NCI-H2081 treated with DMSO at 0.1 percent for 48 hours (cell line): ENCODE measurements at places on chromosomes 11 and 22.

- DNase-seq = no peak
Measured at GRCh38 chr11:71991494-71991893, 7.2 kb upstream of the IL18BP start.

GRCh38 chr11:94525546-94526324 is 13.5 kb downstream of the C11orf97 start:
- DNase-seq = no peak

- no peak for DNase-seq
Measured at GRCh38 chr11:73974604-73975478, 7.8 kb downstream of the UCP2 start.

DNA sequence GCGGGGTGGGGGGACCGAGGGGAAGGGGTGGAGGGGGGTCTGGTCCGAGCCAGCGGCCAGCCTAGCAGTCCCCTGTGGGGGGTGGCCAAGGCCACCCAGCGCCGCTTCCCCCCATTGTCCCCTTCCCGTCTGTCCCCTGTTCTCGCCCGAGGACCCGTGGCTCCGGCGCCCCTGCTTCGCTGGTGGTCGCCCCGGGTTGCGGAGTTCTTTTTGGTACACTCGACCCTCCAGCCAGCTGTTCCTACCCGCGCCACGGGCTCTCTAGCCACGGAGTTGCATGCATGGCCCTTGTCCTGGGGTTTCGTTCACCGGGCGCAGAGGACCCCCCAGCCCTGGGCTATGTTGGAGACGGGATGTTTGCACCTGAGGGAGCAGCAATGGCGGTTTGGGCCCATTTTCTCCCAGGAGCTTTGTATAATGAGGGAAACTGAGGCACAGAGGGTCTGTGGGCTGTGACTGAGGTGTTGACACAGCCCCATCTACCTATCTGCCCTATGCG is 489 bp downstream of the RNF214 start:
- no peak for DNase-seq

- no peak for DNase-seq
Measured at GRCh38 chr11:128868841-128869671, 2.0 kb upstream of the KCNJ1 start.

GRCh38 chr22:22554587-22555284 is 4.3 kb downstream of the PRAME start:
- DNase-seq = no peak

- DNase-seq = no peak
Measured at GRCh38 chr22:36732609-36733008, 29.1 kb upstream of the CACNG2 start.

GRCh38 chr11:80838153-80838552 is 1397.3 kb upstream of the TENM4 start:
- no peak for DNase-seq

DNA sequence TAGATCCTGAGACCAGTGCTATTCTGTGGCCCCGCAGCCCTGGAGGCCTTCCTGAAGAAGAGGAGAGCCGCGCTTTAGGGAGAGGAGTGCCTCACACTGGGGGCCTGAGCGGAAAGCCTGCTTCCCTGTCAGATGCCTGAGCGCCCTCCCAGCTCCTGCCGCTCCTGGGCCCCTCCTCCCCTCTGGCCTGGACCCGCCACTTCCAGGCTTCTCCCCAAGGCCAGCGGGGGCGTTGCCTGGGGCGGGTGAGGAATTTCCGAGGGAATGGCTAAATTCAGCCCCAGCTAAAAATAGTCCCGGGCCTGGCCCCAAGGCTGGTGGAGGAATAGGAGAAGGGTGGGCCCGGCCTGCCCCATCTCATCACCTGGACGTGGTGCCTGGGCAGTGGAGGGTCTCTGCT is 15.4 kb downstream of the ARHGEF17 start:
- DNase-seq = no peak

GRCh38 chr22:24165673-24166072 is 15.6 kb upstream of the SUSD2 start:
- no peak for DNase-seq

DNA sequence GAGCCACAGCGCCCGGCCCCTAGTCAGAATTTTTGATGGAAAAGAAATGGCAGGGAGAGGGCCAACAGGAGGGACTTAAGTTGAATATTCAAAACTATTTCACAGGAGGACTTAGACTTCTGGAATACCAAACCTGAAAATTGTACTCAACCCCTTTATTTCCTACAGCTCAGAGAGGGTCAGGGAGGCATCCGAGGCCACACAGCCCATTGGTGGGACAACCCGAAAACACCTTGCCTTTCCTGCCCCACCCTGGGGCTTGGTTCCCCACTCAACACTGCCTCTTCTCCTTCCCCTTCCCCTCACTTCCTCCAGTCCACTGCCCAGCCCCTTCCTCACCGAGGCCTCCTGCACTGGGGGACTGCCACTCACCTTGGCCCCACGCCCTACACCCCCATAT is 1.4 kb downstream of the NAALADL1 start:
- DNase-seq = no peak

DNA sequence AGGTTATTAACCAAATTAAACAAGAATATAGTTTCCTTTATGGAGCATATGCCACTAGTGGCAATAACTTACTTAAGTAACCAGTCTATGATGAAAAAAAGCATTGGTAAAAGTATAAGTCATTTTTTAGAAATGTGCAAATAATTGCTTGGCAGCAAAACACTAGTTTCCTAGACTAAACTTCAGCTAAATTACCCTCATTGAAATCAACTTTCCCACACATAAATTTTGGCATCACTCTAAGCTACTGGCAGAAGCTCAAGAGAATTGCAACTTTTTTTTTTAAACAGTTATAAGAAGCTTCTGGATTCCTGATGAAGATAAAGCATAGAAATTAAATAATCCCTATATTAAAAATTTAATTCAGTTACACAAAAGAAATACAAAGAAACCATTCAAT is 12.5 kb downstream of the CCDC34 start:
- no peak for DNase-seq

GRCh38 chr11:69241075-69241740 is 52.7 kb upstream of the MYEOV start:
- DNase-seq = no peak

- no peak for DNase-seq
Measured at GRCh38 chr11:94910779-94911178, 62.6 kb downstream of the CWC15 start.

DNA sequence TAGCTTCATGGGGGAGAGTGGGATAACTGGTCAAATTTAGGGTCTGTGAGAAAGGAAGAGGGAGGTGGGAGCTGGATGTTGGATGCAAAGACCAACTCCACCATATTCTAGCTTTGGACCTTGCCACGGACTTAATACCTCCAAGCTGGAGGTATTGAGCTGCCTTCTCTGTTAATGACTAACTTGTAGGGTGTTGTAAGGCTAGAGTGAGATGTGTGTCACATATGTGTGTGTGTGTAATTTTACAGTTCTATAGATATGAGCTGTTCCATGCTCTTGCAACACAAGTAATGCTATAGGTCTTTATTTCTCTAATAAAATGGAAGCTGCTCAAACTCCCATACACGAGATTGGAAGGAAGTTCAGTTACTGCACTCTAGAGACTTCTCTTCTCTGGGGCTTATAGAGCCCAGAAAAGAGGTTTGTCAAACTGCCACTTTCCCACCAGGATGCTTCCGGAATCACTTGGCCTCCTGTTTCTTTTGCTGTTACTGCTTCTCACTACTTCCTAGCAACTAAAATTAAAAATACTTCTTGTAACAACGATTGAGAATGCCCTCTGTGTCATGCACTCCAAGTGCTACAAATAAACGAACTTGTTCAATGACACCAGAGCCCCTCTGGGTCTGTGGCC is 16.0 kb upstream of the FJX1 start:
- no peak for DNase-seq

DNA sequence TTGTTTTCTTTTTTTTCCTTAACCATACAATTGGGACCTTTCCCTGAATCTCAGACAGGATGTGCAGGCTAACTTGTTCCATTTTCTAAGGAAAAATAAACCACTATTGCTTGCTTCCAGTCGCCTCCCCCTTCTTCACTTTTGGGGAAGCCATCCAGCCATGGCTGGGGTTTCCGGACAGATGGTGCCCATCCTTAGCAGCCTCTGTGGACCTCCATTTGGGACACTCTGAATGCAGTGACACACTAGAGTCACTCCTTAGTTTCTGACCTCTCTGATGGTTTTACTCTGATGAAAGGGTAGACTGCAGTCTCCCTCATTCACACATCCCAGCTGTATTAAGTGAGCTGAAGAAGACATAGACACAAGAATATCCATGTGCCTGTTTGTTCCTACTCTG is 147.3 kb downstream of the COMMD9 start:
- DNase-seq = no peak

GRCh38 chr11:128733440-128734102 is 39.7 kb downstream of the FLI1 start:
- DNase-seq = no peak

GRCh38 chr11:84384731-84385130 is 1098.6 kb upstream of the CCDC90B start:
- no peak for DNase-seq

DNA sequence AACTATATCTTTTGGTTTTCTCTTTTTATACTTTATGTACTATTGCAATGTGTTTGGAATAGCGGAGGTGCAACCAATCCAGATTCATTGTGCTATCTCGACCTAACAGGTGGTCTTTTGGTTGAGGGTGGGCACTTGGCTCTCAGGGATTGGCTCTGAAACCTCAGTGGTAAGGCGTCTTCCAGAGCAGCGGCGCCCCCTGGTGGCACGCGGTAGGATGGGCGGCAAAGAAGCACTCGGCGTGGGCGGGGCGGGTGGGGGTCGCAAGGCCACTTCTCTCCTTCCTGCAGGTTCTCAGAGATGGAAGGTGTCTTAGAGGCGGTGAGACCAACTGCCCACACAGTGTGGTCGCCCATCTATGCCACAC is 19.2 kb upstream of the PLET1 start:
- peak; percentile 36 for DNase-seq

- no peak for DNase-seq
Measured at GRCh38 chr11:75306529-75306928, 44.9 kb downstream of the ARRB1 start.

DNA sequence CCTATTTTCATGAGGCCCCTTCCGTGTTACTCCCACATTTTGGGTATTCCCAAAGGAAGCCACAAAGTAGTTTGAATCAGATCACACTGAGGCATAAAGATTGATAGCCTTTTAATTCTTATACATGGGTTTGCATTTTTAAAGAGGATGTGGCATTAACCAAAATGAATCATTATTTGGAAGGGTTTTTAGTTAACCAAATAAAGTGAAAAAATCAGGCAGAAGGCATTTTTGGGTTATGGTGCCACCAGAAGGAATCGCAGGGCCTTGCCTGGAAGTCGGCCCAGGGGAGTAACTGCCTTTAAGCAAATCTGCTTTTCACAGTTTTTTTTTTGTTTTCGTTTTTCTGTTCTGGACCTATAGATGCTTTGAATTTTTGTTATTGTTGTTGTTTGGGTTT is 55.4 kb downstream of the HSD17B12 start:
- no peak for DNase-seq

DNA sequence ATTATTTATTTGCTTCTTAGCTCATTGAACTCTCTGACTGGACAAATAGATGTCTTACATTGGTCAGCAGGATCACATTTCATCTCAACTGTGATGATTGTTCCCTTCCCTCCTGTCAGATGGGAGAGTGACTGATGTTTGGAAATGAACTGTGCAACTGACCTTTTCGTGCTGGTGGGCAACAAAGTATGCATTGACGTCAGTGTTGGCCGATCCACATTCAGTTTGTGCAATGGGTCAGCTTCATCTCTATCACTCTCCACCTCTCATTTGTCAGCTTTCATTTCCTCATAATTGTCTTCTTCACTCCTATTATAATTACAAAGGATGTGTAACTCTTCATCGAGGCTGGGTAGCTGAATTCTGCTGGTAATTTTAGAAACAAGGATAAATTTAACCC is 71.3 kb downstream of the PPP2R1B start:
- no peak for DNase-seq

DNA sequence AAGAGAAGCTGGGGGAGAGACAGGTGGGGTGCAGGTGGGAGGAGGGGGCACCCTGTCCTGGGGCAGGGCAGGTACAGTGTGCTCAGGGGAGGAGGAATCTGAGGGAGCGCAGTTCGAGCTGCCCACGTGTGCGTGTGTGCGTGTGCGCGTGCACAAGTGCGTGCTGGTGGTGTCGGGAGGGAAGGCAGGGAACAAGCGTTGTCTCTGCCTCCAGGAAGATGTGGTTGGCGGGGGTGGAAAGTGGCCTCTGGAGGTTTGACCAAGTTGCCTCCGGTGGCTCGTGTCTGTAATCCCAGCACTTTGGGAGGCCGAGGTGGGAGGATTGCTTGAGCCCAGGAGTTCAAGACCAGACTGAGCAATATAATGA is 49.9 kb upstream of the THY1 start:
- DNase-seq = no peak

GRCh38 chr22:30274437-30274812 is 7.8 kb upstream of the OSM start:
- no peak for DNase-seq

DNA sequence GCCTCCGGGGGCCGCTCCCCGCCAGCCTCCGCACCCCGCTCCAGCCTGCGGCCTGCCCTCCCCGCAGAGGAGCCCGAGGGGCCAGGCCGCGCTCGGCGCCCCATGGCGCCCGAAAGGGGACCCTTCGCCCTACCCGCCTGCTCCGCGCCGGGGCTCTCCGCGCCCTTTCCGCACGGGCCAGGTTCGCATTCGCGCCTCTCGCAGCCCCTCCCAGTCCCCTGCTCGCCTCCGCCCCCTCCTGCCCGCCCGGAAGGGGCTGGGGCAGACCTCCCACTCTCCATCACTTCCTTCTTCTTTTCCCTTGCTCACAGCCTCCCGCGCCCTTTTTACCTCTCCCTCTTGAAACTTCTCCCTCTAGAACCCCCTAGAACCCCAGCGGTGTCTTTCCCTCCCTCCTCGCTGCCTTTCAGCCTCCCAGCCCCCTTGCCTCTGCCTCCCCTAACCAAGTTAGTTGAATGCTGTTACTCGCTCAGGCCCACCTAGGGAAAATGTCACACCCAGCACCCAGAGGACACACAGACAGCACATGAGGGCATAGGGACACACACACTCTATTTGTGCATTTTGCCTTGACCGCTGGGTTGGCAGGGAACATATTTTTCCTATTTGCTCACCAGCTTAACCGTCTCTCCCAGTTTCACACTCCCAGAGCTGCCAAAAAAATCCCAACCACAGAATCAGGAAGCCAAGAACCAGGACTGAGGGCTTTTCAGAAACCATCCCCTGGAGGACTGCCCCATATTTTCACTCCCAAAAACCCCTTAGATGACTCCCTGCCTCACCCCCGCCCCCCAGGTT is at the start of gene SLC43A3:
TSS of gene SLC43A3 (minus strand) at position 193 of the 798 bp plus-strand sequence. CDS start 949 bp downstream, outside the sequence.
- DNase-seq = no peak

- no peak for DNase-seq
Measured at GRCh38 chr11:122598971-122599370, 56.6 kb upstream of the UBASH3B start.

DNA sequence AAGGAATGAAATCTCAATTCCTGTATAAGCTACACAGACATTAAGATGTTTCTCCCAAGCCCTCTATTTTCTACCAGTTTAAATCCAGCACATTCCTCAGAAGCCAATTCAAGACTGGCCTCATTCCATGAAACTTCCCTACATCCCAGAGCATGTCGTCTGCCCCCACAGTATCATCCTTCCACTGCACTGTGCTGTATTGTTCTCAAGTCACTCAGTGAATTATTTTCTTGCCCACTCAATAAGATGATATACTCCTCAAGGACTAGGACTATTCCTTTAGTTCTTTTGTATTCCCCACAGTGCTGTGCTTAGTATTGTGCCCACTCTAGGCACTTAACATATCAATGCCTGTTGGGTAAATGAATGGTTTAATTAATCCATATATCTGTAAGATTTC is 203.1 kb upstream of the BLID start:
- DNase-seq = no peak
